Anterior cingulate cortex (tissue), 58 donors: ENCODE measurements at places on chromosomes 16 and 17.

- DNase-seq = no peak
Measured at GRCh38 chr17:10127819-10128425, 70.5 kb downstream of the GAS7 start.

- DNase-seq = no peak
Measured at GRCh38 chr16:57045694-57046381, 46.5 kb upstream of the CPNE2 start.

DNA sequence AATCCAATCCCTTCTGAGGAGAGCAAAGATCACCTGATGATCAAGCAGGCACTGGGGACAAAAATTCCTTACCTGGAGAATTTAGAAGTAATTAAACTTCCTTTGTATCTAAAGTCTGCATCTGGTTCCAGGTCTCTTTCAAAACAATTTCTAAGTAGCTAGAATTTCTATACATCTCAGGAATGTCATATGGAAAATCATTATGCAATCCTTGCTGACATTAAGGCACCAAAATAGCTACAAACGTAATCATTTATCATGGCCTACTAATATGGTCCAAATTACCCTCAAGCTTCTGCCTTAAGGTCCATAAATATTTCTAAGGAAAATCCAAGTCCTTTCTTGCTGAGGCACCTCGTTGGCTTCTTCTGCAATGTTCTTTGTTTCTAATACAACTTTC lies 32.9 kb upstream of the YPEL2 start:
- no peak for DNase-seq

DNA sequence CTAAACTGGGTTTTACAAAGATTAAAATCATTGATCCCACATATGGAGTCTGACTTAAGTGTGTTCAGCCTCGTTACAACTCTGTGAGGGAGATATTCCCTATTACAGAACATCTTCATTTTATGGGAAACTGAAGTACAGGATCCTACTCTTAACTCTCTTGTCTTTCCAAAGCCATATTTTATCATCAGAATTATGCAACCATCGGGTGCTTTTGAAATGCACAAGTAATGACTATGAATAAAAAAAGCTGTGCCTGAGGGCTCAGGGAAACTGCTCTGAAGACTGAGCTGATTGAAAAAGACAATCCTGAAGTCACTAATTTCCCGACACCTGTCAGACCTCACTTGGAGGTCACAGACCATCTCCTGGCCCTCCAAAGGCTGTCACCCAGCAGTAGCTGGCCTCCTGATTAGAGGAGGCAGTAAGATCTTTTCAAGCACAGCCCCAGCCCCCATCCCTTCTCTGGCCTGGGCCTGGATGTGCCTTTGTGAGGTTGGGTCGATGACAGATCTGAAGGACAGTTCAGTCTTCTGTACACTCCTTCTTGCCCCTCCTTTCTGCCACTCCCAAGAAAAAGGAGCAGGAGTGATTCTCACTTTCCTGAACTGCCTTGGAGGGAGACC lies 5.6 kb downstream of the AKAP1 start:
- no peak for DNase-seq

- DNase-seq = no peak
Measured at GRCh38 chr17:81685108-81685507, 1.3 kb downstream of the HGS start.

DNA sequence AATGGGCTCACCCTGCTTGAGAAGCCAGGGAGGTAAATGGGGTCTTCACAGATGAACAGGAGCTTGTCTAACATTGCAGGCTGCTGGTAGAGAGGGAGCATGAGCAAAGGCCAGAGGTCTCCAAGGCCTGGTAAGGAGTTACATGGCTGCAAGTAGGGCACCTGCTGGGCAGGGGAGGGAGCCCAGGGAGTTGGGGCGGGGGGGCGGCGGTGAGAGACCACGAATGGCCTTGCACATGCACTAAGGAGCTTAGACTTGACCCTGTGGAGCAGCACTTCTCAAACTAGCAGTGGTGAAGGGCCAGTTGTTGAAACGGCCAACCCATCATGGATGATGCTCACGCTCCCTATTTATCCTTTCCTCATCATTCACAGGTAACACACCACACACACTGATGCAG lies 38.4 kb downstream of the ERN1 start:
- no peak for DNase-seq
